ENCODE measurements at places on chromosomes 6 and 20. TPM values are rescaled to one million over a fixed set of nuclear protein-coding genes. Genes with fewer than 3 reads are reported as not detected.

Gene BACH2
- total RNA-seq = 69.9 TPM

Gene BLOC1S5
- total RNA-seq = 11.7 TPM

DNA sequence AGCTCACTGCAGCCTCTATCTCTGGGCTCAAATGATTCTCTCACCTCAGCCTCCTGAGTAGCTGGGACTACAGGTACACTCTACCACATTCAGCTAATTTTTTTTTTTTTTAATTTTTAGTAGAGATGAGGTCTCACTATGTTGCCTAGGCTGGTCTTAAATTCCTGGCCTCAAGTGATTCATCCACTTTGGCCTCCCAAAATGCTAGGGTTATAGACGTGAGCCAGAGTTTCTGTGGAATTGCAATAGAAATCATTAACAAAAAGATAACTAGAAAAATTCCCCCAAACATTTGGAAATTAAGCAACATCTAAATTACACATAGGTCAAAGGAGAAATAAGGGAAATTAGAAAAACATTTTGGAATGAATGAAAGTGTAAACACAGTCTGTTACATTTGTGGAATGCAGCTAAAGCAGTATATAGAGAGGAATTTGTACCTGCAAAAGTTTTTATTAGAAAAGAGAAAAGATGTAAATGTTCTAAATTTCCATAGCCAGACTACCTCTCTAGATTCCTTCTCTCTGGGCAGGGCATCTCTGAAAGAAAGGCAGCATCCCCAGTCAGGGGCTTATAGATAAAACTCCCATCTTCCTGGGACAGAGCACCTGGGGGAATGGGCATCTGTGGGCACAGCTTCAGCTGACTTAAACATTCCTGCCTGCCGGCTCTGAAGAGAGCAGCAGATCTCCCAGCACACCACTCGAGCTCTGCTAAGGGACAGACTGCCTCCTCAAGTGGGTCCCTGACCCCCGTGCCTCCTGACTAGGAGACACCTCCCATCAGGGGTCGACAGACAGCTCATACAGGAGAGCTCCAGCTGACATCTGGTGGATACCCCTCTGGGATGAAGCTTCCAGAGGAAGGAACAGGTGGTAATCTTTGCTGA is 51.3 kb downstream of the ATRN start:
- peaks cover under 1% of the 10 kb centered on the region for H3K4me1 ChIP-seq
- no peak overlapping the region for H3K4me3 ChIP-seq
- DNase-seq = no peak
- no peaks in the 10 kb centered on the region for H3K27me3 ChIP-seq
- peaks cover 5% of the 10 kb centered on the region for H3K36me3 ChIP-seq

DNA sequence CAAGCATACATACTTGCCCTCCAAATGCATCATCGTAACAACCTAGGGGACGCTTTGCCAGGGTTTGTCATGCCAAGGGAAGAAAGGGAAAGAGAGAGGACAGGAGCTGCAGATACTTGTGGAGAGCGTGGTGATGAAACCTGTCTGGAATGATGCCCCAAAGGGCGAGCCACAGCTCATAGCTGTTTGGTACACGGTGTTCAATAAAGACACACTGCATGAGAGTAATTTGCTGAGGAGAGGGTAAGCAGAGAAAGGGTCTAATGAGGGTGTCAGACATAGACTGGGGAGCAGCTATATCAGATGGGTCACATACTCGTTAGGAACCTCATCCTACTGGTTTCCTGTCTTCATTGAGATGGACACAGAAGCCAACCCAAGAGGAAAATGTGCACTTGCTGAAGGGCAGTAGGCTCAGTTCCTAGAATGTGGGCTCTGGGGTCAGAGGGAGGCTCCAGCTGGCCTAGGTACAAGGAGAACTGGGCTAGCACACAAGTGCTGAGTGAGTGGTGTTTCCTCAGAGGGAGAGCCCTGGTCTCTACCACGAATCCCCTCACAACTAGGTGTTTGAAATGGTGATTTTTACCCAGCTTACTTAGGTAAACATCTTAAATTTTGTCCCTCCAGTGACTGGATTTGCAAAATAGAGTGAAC is 5.2 kb upstream of the FOXO3 start:
- no peak overlapping the region for H3K27ac ChIP-seq
- DNase-seq = no peak
- peaks cover 5% of the 10 kb centered on the region for H3K4me1 ChIP-seq
- H3K36me3 ChIP-seq = no peaks in the 10 kb centered on the region

GRCh38 chr20:33606118-33606771 is 55.9 kb upstream of the C20orf144 start:
- no peak overlapping the region for H3K4me3 ChIP-seq
- DNase-seq = no peak
- peak overlapping the region; percentile 47 for H3K27ac ChIP-seq
- peaks cover 22% of the 10 kb centered on the region for H3K4me1 ChIP-seq
- no peaks in the 10 kb centered on the region for H3K27me3 ChIP-seq

Data from T-helper 17 cell (primary cell).